Mesangial cell (primary cell): ENCODE measurements at places on chromosomes 16 and 17. TPM values are rescaled to one million over a fixed set of nuclear protein-coding genes. Genes with fewer than 3 reads are reported as not detected.

Gene BCL6B
- under 0.01 and 0.13 TPM in 2 replicates for total RNA-seq

Gene FBXO39
- total RNA-seq = not detected in 2 replicates

Gene PRR15L
- 1.3 TPM in 1 of 2 replicates, not detected in the other for total RNA-seq

Gene USH1G
- not detected in 2 replicates for total RNA-seq

Gene PRRT2
- 0.25 and 0.98 TPM in 2 replicates for total RNA-seq

Gene SLC5A2
- 0.63 TPM in 1 of 2 replicates, not detected in the other for total RNA-seq

Gene ITGA2B
- total RNA-seq = 0.13 and 0.16 TPM in 2 replicates

Gene CDH13
- total RNA-seq = 53.9 and 98.6 TPM in 2 replicates

Gene TBC1D3C
- total RNA-seq = 2.7 TPM in 1 of 2 replicates, not detected in the other
